ENCODE measurements at places on chromosomes 2 and 18. TPM values are rescaled to one million over a fixed set of nuclear protein-coding genes. Genes with fewer than 3 reads are reported as not detected.

DNA sequence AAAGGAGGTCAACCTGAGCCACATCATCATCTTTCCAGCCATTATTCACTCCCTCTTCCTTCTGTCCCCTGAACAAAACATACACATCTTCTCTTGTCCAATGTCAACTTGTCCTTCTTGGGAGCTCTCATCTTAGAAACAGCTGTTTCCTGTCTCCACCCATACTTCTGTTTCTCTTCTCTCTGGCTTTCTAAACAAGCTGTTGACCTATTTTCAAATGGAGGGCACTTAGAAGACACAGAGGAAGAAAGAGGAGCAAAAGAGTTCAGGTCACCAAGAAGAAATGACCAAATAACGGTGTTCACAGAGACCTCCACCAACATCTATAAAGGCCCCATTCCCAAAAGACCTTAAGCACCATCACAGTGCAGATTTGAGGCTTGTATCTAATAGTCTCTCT, 355.9 kb upstream of the HNRNPA3 start:
- DNase-seq, result no peak

DNA sequence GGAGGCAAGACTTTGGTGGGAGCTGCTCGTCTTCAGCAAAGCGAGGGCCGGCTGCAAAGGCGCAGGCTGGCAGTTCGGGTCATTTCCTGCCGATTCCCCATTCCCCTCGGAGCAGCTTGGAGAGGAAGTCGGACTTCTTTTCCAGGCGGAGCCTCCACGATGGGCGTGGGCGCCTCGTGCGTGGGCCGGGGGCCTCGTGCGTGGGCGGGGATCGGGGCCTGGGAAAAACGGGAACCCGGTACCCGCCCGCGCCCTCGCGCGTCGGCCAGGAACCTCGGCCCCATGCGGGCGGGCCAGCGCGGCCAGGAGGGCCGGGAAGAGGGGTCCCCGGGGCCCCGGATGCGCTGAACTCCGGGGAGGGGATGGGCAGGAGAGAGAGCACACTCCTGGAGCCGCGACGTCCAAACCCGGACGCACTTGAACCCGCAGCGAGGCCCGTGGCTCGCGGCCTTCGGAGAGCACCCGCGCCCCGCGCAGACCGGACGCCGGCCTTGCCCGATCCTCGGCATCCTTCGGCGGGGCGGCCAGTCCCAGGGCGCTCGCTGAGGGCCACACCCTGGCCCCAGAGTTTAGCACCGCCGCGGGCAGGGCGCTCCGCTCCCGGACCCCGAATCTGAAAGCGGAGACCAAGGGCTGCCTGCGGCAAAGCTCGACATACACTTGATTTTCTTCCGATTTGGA, 368.4 kb downstream of the MTX2 start:
- peak; percentile 86 for DNase-seq

GRCh38 chr2:170393861-170394498, 216.0 kb downstream of the MYO3B start:
- DNase-seq, result no peak

DNA sequence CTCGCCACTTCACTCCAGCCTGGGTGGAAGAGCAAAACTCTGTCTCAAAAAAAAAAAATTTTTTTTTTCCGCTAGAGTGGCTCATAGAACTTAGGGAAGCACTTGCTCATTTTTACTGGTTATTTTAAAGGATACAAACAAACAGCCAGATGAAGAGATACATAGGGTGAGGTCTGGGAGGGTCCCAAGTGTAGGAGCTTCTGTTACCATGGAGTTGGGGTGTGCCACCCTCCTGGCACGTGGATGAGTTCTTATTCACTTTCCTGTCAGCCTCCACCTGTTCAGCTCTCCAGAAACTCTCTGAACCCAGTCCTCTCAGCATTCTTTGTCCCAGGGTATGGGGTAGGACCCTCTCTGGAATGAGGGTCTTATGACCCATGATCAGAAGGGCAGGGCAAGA, 4.9 kb upstream of the MAT2A start:
- DNase-seq, result no peak

DNA sequence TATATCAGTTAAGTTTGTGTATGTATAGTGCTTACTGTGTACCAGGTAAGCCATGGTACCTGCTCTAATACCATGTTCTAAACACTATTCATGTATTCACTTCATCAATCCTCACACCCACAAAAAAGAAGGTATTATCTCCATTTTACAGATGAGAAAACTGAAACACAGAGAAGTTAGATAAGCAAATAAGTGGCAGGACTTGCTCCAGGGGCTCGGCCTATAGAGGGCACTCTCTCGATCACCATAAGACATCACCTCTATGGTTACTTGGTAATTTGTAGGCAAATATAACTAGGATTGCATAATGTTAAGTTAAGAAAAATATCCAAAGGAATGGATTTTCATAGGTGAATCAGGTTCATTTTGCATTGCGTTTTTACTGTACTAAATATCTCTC, 118.1 kb upstream of the FN1 start:
- DNase-seq, result no peak

DNA sequence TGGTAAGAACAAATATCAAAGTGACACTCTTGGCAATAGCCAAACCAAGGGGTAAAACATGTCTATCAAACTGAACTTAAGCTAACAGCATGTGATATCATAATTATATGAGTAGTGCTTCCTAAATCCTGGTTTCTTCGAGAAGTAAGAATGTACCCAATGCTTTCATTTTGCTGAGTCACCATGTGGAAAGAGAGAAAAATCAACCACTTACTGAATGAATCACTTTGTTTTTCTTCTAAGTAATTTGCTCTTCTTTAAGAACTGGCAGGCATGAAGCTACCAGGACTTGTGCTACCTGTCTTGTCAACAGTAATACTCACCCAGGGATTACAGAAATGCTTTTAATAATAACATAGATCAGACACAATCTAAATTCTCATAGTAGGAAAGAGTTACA, 19.0 kb upstream of the DUSP19 start:
- peak; percentile 88 for DNase-seq

DNA sequence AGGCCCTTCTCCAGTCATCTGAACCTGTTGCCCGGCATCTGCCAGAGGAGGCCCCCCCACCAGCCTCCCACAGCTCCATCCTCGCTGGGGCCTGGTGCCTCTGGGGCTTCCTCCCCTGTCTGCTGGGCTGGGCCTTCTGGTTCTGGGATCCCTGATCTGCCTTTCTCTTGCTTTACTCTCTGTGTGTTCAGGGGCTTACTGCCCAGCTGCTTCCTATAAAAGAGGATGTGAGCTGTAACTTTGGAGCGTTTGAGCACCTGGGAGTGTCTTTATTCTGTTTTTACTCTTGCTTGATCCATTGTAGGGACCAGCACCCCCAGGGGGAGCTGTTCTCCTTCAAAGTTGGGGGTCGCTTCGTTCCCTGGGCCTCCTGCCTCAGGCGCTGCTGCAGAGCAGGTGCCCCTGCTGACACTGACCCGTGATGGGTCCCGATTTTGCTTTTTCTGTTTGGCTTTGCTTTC, 23.1 kb upstream of the FAHD2A start:
- no peak for DNase-seq

DNA sequence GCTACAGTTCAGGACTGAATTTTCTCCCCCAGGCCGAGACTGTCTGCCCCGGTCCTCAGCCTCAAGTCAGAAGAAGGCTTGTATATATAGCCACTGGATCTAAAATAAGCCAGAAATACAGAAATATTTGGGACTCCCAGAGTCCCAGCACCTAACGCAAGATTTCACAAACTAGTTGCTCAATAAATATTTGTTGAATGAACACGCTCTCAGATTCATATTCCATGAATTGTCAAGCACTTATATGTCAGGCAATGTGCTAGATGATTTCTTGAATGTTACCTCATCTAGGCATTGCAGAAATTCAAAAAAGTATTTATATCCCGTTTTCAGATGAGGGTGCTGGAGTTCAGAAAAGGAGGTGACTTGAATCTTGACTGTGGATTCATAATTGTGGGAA, 163.7 kb upstream of the KLHL29 start:
- peak; percentile 57 for DNase-seq

Gene IL1RL2
- 2.9 TPM for total RNA-seq
